Glutamatergic neuron (in vitro differentiated cells): ENCODE measurements at places on chromosomes 1 and 21.
A peak's percentile ranks its signal among the peaks of the same experiment; 100 is the strongest.

DNA sequence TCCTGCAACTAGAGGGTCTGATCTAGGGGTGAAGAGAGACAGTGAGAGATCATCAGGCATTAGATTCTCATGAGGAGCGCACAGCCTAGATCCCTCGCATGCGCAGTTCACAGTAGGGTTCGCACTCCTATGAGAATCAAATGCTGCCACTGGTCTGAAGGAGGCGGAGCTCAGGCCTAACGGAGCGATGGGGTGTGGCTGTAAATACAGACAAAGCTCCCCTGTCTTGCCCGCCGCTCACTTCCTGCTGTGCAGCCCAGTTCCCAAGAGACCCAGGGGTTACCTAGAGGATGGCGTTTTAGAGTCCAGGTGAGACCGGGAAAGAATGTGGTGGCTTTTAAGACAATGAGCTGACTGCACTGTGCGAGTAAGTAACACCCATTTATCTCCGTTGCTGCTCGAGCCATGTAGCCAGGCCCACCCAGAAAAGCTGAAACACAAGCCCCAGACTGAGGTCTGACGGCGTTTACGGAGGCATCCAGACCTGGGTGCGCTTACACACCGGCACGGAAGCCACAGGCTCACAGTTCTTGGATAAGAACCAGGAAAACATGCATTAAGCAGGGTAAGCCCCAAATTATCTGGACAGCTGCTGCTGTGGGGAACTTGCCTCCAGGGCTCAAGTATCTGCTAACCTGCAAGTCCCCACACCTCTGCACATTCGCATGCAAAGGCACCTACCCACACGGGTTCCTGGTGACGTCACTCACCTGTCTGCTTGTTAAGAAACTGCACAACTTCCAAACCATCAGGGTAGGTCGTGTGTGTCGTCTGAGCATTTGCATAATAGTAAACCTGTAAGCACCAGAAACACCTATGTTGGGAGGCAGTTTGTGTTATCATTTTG is 12.5 kb downstream of the TCP10L start:
- no peak overlapping the region for H3K27ac ChIP-seq
- H3K4me3 ChIP-seq, result no peak overlapping the region
- H3K27me3 ChIP-seq, result peaks cover 1% of the 10 kb centered on the region
- H3K36me3 ChIP-seq, result peaks cover 6% of the 10 kb centered on the region

- H3K4me1 ChIP-seq, result no peaks in the 10 kb centered on the region
- peaks cover 14% of the 10 kb centered on the region for H3K27me3 ChIP-seq
- peaks cover 41% of the 10 kb centered on the region for H3K36me3 ChIP-seq
- H3K27ac ChIP-seq, result no peak overlapping the region
- H3K4me3 ChIP-seq, result no peak overlapping the region
Observed at GRCh38 chr21:44736291-44737004, 25.1 kb upstream of the TSPEAR start.

GRCh38 chr1:237671262-237671661 is 219.5 kb downstream of the ZP4 start:
- H3K27me3 ChIP-seq, result no peaks in the 10 kb centered on the region
- no peak overlapping the region for H3K4me3 ChIP-seq
- H3K27ac ChIP-seq, result no peak overlapping the region
- H3K4me1 ChIP-seq, result peaks cover 9% of the 10 kb centered on the region
- H3K36me3 ChIP-seq, result peaks cover 6% of the 10 kb centered on the region

DNA sequence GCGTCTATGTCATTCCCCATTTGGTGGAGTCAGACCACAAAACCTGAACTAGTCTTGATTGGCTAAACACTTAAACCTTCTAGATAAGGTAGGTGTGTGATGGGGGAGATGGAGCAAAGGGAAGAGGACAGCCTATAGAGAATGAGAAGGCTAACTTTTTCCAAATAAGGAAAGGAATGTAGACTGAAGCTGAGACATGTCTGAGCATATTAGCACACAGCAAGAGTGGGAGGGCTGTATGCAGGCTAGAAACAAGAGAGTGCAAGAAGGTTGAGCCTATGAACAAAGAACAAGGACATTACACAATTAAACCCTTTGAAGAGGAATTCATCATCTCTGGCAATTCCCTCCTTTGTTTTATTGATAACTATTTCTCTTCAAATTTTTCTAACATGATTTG is 89.2 kb upstream of the OLFM3 start:
- no peak overlapping the region for H3K27ac ChIP-seq
- no peak overlapping the region for H3K4me3 ChIP-seq
- H3K36me3 ChIP-seq, result no peaks in the 10 kb centered on the region
- H3K4me1 ChIP-seq, result no peaks in the 10 kb centered on the region
- no peak for DNase-seq
- no peaks in the 10 kb centered on the region for H3K27me3 ChIP-seq

- H3K27ac ChIP-seq, result no peak overlapping the region
- H3K4me1 ChIP-seq, result no peaks in the 10 kb centered on the region
- H3K4me3 ChIP-seq, result no peak overlapping the region
- no peaks in the 10 kb centered on the region for H3K36me3 ChIP-seq
Observed at GRCh38 chr1:28358716-28359115, 10.8 kb upstream of the PHACTR4 start.

- H3K4me3 ChIP-seq, result no peak overlapping the region
- no peaks in the 10 kb centered on the region for H3K4me1 ChIP-seq
- DNase-seq, result no peak
- H3K27ac ChIP-seq, result no peak overlapping the region
- peaks cover 5% of the 10 kb centered on the region for H3K36me3 ChIP-seq
Observed at GRCh38 chr1:39910263-39910662, 8.5 kb upstream of the MYCL start.

DNA sequence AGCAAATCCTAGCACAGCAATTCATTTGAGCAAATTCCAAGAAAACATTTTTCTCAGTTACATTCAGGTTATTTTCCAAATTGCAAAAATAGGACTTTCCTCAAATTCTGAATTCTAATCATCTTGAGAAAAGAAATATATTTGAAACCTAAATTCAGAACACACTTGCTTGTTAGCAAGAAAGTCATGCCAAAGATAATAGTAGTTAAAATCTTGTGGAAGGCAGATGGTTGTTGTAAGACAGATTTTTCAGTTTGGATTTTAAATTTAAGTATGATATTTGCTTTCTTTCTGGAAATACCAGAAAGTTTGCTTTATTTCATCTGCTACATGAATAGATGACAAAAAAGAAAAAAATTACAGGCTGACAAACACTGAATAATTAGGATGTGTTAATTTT is 29.1 kb downstream of the SNX7 start:
- no peak for DNase-seq
- H3K36me3 ChIP-seq, result no peaks in the 10 kb centered on the region
- H3K27me3 ChIP-seq, result peaks cover 2% of the 10 kb centered on the region
- H3K4me1 ChIP-seq, result no peaks in the 10 kb centered on the region
- no peak overlapping the region for H3K4me3 ChIP-seq

GRCh38 chr1:168110896-168111545 is 25.7 kb downstream of the GPR161 start:
- H3K27ac ChIP-seq, result no peak overlapping the region
- H3K36me3 ChIP-seq, result peaks cover 5% of the 10 kb centered on the region
- peaks cover 2% of the 10 kb centered on the region for H3K27me3 ChIP-seq

- no peaks in the 10 kb centered on the region for H3K4me1 ChIP-seq
- DNase-seq, result no peak
- H3K27ac ChIP-seq, result no peak overlapping the region
- H3K4me3 ChIP-seq, result no peak overlapping the region
Observed at GRCh38 chr1:23237508-23237907, 20.2 kb upstream of the HTR1D start.

DNA sequence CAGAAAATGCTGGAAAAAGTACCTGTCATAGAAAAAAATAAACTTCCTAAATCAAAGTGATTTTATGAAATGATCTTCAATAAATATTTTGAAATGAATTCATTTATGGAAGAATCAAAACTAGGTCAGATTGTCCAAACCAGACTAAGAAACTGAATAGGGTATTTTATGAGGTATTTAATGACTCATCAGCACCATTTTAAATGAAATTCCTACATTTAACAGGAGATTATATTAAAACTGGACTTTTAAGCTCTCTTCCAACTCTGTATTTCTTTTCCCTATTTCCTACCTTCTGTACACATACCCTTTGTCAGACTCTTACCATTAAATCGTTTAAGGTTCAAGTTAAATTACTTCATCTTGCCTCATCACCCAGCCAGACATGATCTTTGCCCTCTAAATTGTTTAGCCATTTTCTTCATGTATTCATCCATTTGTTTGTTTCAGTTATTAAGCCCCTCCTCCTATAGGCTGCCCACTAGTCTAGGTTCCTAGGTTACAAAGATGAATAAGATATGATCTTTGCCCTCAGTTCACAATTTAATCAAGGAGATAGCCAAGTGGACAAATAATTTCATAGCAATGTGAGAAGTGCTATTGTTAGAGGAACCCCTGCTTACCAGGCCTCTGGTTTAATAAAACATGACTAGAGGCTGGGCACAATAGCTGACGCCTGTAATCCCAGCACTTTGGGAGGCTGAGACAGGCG is 25.0 kb downstream of the TATDN3 start:
- no peaks in the 10 kb centered on the region for H3K36me3 ChIP-seq
- H3K4me1 ChIP-seq, result no peaks in the 10 kb centered on the region
- no peak overlapping the region for H3K4me3 ChIP-seq
- H3K27me3 ChIP-seq, result no peaks in the 10 kb centered on the region

GRCh38 chr1:163870666-163871065 is 548.9 kb downstream of the NUF2 start:
- no peak overlapping the region for H3K27ac ChIP-seq
- H3K4me1 ChIP-seq, result peaks cover 11% of the 10 kb centered on the region

DNA sequence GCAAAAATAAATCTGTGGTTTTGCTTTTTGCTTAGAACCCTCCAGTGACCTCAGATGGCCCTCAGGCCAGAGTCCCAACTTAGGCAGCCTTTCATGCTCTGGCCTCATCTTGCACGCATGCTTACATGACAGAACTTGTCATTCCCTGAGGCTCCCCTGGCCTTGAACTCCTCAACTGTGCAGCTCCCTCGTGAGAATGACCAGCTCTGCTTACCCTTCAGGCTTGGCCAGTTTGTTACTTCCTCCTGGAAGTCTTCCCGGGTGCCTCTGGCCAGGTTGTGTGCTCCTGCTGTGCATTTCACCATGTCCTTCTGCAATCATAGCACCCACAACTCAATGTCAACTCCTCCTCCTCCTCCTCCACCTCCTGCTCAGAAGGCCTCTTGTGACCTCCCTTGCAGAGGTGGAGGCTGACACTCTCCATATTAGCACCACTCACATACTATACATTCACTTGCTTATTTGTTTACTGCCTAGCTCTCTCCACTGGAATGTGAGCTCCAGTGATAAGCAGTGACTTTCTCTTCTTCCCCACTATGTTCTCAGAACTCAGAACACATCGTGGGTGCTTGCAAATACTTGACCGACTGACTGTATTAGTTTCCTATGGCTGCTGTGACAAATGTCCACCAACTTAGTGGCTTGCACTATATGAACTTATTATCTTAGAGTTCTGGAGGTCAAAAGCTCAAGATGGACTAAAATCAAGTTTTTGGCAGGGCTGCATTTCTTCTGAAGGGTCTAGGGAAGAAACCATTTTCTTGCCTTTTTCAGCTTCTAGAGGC is 41.9 kb downstream of the RCSD1 start:
- DNase-seq, result no peak
- H3K4me1 ChIP-seq, result peaks cover 4% of the 10 kb centered on the region
- peak overlapping the region; percentile 39 for H3K4me3 ChIP-seq
- H3K36me3 ChIP-seq, result peaks cover 6% of the 10 kb centered on the region
- H3K27ac ChIP-seq, result no peak overlapping the region
- peaks cover 11% of the 10 kb centered on the region for H3K27me3 ChIP-seq

DNA sequence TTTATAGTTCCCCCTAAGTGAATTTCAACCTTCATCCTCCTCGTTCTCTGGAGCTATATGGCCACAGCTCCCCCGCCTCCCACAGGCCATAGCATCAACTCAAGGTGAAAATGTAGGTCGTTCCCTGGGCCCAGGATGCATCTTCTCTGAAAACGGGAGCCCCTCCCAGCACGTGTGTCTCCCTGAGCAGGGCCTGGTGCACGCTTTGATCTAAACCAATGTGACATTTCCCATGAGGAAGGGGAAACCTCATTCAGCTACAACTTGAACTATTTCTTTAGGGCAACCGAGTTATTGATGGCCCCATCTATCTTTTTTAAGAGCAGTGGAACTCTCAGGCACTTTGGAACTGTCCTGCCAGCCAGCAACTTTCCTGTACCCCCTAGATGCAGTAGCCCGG is 57.8 kb upstream of the BACE2 start:
- H3K4me1 ChIP-seq, result no peaks in the 10 kb centered on the region
- H3K4me3 ChIP-seq, result no peak overlapping the region
- no peak for DNase-seq
- peaks cover 2% of the 10 kb centered on the region for H3K27me3 ChIP-seq
- no peaks in the 10 kb centered on the region for H3K36me3 ChIP-seq

GRCh38 chr21:34598931-34599400 is 15.9 kb downstream of the RCAN1 start:
- H3K27ac ChIP-seq, result no peak overlapping the region
- no peaks in the 10 kb centered on the region for H3K36me3 ChIP-seq
- H3K27me3 ChIP-seq, result no peaks in the 10 kb centered on the region

DNA sequence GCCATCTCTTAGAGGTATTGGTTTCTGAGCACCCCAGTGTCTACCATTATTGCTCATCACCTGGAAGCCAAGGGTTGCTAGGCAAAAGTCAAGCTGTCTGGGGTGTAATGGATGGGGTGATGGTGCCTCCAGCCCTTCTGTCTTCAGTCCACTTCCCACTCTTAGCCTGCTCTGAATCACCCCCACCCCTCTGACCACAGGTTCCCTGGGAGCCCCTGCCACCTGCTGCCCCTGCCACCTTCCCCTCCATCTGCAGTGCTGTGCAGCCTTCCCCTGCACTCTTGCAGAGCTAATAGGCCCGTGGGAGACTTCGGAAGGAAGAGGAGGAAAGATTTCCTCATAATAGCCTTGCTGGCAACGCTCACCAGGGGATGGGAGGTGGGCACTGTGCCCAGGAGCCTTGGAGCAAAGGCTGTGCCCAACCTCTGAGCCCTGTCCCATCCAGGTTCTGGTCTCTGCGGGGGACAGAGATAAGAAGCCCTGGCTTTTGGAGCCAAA is 35.5 kb downstream of the CAPN2 start:
- H3K4me3 ChIP-seq, result no peak overlapping the region
- DNase-seq, result no peak
- H3K27ac ChIP-seq, result no peak overlapping the region
- H3K36me3 ChIP-seq, result peaks cover 10% of the 10 kb centered on the region

DNA sequence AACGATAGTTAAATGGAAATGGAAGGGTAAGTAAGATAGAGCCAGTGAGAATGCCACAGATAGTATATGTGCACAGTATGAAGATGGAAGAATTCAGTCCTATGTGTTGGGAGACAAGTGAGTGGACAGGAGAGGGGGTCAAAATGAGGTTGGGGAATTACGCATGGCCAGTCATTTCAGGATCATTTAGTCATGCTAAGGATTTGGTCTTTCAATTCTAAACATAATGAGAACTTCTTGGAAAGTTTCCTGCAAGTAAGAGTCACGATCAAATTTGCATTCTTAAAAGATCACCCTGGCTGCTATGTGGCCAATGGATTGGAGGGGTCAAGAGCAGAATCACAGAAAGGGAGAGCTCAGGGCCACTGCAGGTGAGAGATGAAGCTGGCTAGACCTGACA is 64.0 kb upstream of the KCNK2 start:
- no peak overlapping the region for H3K27ac ChIP-seq
- H3K36me3 ChIP-seq, result no peaks in the 10 kb centered on the region
- H3K4me3 ChIP-seq, result no peak overlapping the region

GRCh38 chr1:51699391-51699790 is 82.5 kb downstream of the OSBPL9 start:
- H3K36me3 ChIP-seq, result no peaks in the 10 kb centered on the region
- H3K4me1 ChIP-seq, result no peaks in the 10 kb centered on the region
- no peaks in the 10 kb centered on the region for H3K27me3 ChIP-seq
- H3K4me3 ChIP-seq, result no peak overlapping the region
- H3K27ac ChIP-seq, result no peak overlapping the region
- DNase-seq, result no peak
